ENCODE measurements at places on chromosomes 7 and 10.

GRCh38 chr7:16034353-16034752, 347.9 kb upstream of the MEOX2 start:
- no peak for DNase-seq

- peak; percentile 75 for DNase-seq
Measured at GRCh38 chr7:87564296-87564963, 36.3 kb downstream of the ABCB1 start.

DNA sequence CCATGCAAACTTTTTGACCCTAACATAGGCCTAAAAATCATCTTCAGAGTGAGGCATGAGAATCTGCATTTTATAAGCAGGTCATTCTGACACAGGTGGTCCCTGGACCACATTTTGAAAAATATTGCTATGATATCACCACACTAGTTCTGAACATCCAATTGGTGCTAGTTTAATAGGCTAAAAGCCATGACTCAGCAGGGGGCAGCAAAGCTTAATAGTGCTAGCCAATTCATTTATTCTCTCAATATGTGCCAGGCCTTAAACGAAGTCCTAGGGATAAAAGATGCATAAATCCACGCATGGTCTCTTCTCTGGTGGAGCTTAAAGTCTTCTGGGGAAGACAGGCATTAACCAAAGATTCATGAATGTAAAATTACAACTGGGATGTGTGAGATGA, 10.2 kb upstream of the SLC25A28 start:
- peak; percentile 13 for DNase-seq

DNA sequence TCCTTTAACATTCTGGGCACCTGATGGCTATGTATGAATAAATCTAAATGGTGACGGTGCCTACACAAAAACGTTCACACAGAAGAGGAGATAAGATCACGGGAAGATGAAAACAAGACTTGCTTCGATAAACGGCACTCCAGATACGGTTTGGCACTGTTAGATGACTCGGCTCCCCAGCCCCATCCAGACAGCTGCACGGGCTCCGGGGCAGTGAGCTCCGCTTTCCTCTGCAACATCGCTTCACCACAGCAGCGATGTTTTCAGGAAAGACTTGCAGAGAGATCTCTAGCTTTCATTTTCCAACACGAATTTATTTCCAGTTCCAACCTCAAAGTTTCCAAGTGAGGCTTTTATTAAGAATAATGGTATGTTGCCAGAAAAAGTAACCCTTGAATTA, 132.1 kb downstream of the KLF6 start:
- DNase-seq, result no peak

GRCh38 chr10:106169241-106169640, 995.3 kb downstream of the SORCS1 start:
- DNase-seq, result no peak

- peak; percentile 10 for DNase-seq
Measured at GRCh38 chr10:3623746-3624145, 161.3 kb downstream of the KLF6 start.

DNA sequence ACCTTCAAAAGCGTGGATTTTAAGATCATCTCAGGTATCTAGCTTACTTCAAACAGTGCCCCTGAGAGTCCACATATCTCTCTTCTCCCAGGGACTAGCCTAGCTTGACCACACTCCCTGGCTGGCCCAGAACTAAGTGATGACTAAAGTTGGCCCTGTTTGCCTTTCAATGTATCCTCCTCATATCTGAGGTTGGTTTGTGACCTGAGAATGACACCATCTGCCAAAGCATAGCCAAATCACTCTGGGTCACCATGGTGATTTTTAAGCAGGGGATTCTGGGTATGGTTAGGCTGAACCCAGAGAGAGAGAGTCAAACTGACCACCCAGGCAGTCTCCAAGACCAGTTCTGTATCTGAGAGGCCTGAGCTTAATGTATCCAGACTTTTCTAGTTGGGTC, 16.2 kb downstream of the CNNM1 start:
- peak; percentile 41 for DNase-seq

DNA sequence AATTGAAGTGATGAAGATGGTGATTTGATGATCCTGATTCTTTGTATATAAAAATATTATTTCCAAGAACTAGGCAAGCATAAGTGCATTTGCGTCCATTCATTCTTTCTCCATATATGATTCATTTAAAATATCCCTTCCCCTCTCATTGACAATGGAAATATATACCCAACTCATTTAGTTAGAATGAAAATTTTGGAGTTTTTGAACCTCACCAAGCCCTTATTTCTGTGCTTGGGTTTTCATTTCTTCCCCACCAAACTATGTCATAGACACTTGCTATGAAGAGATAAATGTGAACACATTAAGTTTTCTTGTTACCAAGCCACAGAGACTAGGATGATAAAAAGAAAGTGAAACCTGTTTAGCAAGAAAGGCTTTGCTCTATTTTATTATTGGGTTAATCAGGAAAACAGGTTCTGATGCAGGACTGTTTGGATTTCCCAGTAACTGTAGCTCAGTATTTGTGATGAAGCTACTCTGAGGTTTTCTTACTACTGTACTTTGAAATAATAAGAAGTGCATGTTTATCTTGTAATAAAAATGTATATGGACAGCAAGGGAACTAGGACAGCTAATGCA, 68.3 kb downstream of the ITGB1 start:
- DNase-seq, result no peak

- DNase-seq, result peak; percentile 57
Measured at GRCh38 chr10:124224331-124225028, 131.1 kb upstream of the CHST15 start.

GRCh38 chr10:63542835-63543575, 21.8 kb downstream of the REEP3 start:
- DNase-seq, result peak; percentile 13

- DNase-seq, result no peak
Measured at GRCh38 chr7:159034394-159034793, 110.3 kb downstream of the VIPR2 start.

- no peak for DNase-seq
Measured at GRCh38 chr7:11235491-11235890, 261.8 kb downstream of the PHF14 start.

DNA sequence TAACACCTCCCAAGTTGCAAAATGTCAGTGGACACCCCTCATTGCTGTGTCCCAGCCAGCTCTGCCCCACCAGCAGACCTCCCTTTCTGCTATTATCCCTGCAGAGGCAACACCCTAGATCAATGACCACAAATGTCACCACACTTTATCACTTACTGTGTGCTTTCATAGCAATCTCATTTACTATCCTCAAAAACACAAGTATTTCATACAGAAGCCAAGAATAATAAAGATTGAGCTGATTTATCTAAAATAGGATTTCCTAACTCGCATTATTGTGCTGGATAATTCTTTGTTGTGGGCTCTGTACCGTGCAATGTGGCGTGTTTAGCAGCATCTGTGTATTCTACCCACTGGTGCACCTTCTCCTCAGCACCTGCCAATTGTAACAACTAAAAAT, 13.2 kb upstream of the ABCB5 start:
- DNase-seq, result no peak
